Caudate nucleus (tissue), 63 donors: ENCODE measurements at places on chromosomes 1 and 21.
A peak's percentile ranks its signal among the peaks of the same experiment; 100 is the strongest.

- no peak for DNase-seq
These were observed 303.6 kb downstream of the USH2A start for GRCh38 chr1:216119600-216119999.

- DNase-seq, result peak; percentile 22
These were observed 919 bp downstream of the HECTD3 start for GRCh38 chr1:45009956-45010854.

- no peak for DNase-seq
These were observed 206.4 kb upstream of the SGIP1 start for GRCh38 chr1:66327588-66327987.

DNA sequence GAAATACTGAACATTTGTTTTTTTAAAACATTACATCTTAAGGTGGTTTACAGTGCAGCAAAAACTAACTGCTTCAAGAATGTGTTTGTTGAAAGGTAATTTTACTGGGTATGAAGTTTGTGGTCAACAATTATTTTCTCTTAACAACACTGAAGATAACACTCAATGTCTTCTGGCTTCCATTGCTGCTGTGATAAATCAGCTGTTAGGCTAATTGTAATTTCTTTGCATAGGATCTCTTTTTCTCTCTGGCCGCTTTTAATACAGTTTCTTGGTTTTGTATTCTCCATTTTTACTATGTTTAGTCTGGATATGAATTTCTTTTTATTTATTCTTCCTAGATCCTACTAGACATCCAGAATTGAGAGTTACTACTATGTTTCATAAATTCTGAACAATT is 44.9 kb downstream of the DOCK7 start:
- no peak for DNase-seq

DNA sequence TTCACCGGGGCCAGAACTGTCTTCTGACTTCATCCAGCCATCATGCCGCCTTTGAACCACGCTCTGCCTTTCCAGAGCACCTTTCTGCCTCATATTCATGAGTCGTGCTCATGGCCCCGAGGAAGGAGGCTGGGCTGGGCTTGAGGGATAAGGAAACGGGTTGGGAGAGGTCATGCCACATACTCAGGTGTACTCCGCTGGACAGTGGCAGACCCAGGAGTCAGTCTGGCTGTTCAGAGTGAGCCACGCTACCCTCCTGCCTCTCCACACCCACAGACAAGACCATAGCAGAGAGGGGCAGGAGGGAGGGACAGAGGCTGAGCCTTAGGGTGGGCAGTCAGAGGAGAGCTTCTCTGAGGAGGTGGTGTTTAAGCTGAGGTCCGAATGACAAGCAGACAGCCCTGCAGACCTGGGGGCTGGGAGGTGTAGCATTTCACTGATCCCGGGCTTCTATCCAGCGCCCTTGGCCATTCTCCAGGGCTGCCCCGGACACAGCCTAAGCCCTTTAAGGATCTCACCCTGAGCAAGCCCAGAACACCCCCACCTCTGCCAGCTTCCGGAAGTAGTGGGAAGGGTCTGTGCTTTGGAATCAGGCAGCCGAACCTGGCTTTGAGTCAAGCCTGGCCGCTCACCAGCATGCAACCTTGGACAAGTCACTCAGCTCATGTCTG is 102.3 kb downstream of the LACTBL1 start:
- DNase-seq, result no peak

DNA sequence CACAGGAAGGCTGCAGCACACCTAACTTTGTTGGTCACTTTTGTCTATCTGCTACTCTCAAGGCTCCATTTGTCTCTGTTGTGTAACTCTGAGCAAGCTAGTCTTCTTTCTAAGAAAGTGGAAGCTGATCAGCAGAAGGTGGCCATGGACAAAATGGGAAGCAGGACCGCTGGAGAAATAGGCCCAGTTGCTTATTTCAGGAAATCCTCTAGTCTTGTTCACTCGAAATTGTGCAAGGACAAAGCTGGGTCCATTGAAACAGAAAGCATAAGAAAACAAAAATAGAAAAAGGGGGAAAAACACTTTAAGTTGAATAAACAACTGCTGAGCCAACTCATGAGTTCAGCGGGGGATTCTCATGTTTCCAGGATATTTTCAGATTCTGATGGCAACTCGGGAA is 150.1 kb downstream of the PBX1 start:
- no peak for DNase-seq

DNA sequence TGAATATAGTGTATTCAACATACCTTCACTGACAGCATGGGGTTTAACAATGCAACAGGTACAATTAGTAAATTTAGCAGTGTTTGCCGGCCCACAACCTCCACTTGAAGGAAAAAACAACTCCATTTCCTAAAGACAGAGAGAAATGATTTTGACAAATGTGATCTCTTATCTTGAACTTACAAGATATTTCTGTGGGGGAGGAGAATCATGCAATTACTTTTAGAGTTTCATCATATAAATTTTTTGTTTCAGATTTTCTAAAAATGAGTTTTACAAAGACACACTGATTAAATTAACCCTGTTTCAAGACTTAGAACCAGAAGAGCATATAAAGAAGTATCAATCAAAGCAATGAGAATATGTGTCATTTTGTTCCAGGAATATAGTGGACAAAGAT is 80.3 kb downstream of the NME7 start:
- DNase-seq, result no peak

GRCh38 chr1:13792419-13792818 is 92.4 kb downstream of the PRDM2 start:
- DNase-seq, result no peak

- DNase-seq, result no peak
These were observed 16.8 kb downstream of the TSEN15 start for GRCh38 chr1:184068354-184068753.

GRCh38 chr1:214292322-214292721 is 11.4 kb downstream of the SMYD2 start:
- DNase-seq, result no peak

DNA sequence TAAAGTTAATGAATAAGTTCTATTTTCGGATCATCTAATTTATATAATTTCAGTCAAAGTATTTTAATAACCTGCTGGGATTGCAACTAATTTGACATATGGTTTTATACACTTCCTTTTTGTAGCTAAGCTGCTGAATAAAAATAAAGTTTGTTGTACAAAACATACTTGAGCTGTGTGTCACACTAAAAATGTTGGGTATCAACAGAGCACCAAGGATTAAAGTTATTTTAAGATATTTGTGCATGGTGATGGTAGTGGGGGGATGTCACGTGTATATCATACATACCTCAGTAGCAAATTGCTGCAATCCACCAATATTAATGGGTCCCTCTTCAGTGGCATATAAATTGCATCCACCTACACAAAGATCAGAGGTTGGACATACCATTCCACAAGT is 199.6 kb downstream of the DPYD start:
- DNase-seq, result no peak

- no peak for DNase-seq
These were observed 42.2 kb downstream of the ILDR2 start for GRCh38 chr1:166933140-166933539.

- no peak for DNase-seq
These were observed 19.7 kb downstream of the CAMK2N1 start for GRCh38 chr1:20466273-20466672.

- no peak for DNase-seq
These were observed 33.1 kb downstream of the KCNJ15 start for GRCh38 chr21:38289705-38290485.

GRCh38 chr1:85366391-85367170 is 90.1 kb upstream of the BCL10 start:
- DNase-seq, result no peak

DNA sequence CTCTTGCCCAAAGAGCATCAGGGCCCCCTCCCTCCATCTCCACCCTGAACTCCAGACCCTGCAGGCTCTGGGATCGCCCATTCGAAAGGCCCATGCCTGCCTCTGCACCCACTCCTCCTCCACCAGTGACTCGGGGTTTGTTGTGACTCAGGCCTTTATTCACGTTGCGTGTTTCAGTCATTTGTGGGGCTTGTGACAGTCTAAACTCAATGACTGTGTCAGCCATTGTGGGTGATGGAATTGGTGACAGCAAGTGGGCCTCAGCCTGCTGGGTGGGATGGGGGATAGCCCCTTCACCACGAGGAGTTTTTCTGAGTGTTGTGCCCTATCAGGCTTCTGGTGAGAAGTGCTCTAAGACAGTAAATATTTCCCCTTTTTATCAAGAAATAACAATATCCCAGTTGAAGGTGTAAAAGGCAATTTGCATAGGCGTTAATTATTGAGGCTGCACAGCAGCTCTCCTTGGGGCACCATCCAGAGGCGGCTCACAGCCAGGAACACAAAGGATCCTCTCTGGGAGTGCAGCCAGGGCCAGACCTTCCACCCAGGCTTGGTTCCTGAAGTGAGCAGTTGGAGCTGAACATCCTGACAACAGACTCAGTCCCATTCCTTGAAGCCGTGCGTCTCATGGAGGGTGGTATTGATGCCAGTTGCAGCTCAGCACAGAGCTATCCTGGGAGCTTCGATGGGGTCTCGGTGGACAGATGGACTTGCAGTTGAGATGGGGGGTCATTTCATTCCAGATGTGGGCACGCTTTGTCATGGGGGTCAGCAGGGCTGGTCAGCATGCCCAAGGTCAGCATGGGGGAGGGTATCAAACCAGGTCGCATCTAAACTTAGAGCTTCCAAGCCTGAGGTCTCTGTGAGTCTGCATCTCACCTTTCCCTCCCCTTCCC is 135.6 kb upstream of the CACNA1E start:
- DNase-seq, result no peak
